ENCODE measurements at places on chromosomes 3 and 15.
A peak's percentile ranks its signal among the peaks of the same experiment; 100 is the strongest.

GRCh38 chr3:134338516-134339261 is 35.6 kb downstream of the AMOTL2 start:
- no peak for DNase-seq

DNA sequence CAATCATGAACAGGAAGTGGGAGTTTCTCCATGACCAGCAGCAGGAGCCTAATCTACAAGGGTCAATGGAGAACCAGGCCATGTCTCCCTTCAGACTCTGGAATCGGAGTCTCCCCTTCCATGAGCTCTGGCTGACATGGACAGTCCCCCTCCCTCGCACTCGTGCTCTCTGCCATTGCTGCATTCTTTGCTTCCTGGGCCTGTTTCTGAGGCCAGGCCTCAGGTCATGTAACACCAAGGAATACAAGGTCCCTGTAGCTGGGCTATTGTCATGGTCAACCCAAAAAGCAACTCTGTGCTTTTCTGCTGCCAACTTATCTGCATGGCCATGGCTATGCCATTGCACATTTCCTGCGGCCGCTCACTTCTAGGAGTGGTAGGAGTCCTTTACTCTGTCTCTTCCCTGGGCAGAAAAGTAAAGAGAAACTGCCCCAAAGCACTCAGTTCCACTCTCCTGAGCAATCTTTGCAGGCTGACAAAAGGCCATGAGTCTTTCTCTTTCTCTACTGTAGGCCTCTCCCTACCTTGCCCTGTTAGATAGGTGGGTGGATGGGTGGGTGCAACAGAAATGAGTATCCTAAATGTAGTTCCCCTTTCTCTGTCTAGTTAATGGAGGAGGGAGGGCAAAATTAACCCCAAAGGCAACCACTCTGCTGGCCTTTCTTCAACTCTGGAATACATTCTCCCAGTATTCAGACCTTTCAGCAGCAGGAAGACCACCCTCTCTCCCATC is 40.8 kb upstream of the PROK2 start:
- DNase-seq: no peak

DNA sequence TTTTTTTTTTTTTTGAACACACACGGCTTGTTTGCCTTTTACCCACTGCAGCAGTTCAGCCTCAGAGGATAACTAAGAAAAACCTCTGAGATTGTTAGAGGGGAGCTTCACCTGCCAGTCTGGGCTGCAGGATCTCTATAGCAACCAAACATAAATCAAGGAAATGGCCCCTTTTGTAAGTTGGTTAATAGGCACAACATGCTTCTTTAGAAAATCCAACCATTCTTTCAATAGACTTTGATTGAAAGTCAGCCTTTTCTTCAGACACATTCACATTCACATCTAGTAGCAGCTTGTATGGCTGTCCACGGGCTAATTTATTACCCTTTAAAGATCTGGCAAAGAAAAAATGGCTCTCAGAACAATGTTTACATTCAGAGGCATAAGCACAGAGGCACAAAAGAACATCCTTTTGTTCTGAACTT is 136.6 kb upstream of the RARB start:
- DNase-seq: no peak

GRCh38 chr3:25895031-25895430 is 105.1 kb downstream of the OXSM start:
- DNase-seq: peak; percentile 7

- peak; percentile 60 for DNase-seq
Measured at GRCh38 chr3:150421799-150422548, 13.9 kb downstream of the TSC22D2 start.

DNA sequence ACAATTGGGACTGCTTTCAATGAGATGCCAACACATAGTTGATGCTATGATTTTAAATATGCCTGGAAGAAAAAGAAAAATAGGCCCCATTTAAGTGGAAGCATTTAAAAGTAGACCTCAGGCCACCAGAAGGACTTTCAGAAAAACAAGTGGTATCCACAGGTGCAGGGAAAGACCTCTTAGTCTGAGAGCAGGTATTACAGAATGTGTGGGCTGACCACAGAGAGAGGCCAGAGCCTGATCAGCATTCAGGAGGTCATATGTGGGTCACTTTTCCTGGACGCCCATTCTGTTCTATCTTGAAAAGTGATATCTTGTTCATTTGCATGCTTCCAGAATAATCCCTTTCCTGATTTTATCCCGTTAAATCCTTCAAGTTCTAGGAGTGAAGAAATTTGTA is 95.5 kb downstream of the GABRG3 start:
- no peak for DNase-seq

GRCh38 chr3:127748754-127749327 is 73.5 kb downstream of the MGLL start:
- DNase-seq: no peak

- DNase-seq: no peak
Measured at GRCh38 chr15:74235962-74236361, at the start of gene CCDC33. Gene CCDC33 (plus strand): TSS chr15:74236326. CDS start chr15:74236720, 394 bp downstream.

DNA sequence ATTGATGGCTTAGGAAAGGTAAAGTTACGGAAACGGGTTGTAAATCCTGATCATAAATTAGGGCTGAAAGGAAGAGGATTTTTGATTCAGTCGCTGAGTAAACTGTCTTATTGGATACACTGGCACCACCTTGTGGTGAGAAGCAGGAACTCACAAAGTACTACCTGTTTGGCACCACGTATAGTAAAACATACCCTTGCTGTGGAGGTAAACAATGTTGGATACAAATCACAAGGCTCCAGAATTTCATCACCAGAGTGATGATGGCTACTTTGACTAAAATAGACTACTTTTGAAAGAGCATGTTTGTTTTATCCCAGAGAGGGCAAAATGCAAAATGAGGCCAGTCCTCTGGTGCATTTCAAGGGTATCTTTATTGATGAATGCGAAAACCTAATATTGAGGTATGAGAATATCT is 216.9 kb downstream of the IGSF11 start:
- peak; percentile 23 for DNase-seq

- DNase-seq: no peak
Measured at GRCh38 chr3:100209948-100210771, 50.6 kb upstream of the TBC1D23 start.

DNA sequence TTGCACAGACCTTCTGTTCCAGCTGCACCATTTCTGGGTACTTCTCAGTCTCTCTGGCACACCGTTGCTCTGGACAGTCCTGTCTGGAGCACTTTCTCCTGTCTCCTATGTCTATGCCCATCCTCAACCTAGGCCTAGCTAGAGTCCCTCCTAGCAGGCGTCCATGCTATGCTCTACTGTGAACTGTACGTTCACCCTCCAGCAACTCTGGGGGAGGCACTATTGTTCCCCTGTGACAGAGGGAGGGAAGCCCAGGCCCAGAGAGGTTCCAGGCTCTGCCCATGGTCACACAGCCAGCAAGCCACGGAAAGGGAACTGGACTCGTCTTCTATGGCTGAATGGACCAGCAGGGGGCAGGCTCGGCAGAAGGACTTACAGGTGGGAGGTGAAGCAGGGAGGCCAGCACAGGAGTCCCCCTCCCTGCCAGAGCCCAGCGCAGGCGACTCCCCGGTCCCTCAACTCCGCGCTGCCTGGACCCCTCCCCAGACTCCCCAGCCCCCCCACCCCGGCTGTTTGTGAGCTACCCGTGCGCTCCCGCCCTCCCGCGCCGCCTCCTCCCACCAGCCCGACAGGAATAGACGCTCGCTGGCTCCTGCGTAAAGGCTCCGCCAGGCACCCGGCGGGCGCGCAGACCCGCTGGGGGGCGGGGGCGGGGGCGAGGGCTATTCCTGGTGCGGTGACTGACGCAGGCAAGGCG is 1.7 kb upstream of the LINGO1 start:
- peak; percentile 22 for DNase-seq

GRCh38 chr15:49919034-49919433 is 200.0 kb downstream of the ATP8B4 start:
- no peak for DNase-seq

DNA sequence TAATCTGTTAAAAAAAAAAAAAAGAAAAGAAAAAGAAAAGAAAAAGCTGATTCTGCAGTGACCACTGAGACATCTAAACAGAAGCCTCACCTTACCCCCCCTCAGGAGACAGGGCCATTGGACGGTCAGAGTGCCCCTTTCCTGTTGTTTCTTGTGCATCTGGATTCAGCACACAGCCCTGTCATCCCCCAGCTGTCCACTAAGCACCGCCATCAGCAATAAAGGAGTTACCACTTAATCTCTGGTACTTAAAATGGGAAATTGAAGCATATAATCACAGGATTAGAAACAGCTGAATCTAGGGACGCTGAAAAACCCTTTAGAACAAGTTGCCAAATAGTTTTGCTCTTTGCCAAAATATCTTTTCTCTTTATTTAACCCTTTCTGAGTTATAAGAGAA is 62.5 kb downstream of the TRIM69 start:
- no peak for DNase-seq

DNA sequence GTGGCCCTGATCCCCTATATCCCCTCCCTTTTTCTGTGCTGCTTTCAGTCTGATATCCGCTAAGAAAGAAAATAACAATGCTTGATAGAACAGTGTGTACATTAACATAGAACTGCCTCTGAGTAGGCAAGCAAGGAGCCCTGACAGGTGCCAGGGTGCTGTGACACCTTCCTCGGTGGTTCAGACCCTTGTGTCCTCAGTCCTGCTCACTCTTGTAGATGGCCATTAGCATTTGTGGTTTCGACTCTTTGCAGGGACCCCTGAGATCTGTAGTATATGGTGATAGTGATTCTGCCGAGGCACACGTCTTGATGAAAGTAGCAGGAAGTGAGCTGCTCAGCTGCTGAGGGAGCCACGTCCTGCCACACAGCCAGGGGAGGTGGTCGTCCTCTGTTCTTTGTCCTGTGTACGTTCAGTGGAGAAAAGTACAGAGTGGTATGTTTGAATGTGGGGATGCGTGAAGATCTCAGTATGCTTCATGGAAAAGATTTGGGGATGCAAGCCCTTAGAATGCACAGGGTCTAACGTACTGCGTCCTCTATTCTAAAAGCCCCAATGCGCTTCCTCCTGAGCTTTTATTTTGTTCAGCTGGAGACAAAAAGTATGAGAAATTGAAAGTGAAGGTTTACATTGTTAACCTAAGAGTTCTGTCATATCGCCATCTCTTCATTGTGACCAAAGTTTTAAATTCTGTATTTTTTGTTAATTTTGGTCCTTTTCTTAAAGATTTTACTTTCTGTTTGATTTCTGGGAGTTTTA is 35.4 kb downstream of the PXYLP1 start:
- DNase-seq: no peak

DNA sequence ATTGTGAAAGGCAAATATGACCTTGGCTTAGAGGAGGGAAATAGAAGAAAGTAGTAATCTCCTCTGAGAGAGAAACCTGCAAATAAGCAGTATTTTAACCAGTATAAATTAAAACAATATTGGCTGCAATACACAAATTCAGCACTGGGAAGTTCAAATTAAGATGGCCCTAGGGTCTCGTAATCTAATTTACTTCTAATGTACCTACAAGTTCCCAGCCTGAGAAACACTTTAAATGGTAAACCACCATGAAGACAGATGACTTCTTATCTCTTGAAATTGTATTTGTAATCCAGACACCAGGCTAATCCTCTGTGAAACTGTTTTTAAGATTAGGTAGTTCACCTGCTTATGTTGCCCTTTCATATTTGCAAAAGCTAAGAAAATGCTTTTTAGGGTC is 199.7 kb downstream of the CADPS start:
- no peak for DNase-seq

GRCh38 chr3:126606001-126606400 is 47.3 kb upstream of the C3orf22 start:
- no peak for DNase-seq

DNA sequence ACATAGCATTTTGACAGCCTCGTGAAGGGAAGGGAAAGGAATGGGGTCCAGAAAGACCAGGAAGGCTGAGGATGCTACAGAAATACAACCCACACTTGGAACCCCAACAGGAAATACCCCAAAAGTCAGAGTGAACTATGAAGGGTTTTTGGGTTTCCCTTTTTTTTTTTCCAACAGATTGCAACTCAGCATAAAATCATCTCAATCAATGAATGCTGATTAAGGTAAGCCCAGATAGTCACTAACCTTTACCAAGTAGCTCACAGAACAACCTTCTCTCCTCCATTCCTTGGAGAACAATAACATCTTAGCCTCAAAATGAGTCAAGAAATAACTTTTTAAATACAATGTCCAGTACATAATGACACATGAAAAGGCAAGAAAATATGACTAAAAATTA is 93.7 kb upstream of the OCA2 start:
- no peak for DNase-seq

GRCh38 chr15:99741835-99742234 is 8.6 kb upstream of the LYSMD4 start:
- no peak for DNase-seq

DNA sequence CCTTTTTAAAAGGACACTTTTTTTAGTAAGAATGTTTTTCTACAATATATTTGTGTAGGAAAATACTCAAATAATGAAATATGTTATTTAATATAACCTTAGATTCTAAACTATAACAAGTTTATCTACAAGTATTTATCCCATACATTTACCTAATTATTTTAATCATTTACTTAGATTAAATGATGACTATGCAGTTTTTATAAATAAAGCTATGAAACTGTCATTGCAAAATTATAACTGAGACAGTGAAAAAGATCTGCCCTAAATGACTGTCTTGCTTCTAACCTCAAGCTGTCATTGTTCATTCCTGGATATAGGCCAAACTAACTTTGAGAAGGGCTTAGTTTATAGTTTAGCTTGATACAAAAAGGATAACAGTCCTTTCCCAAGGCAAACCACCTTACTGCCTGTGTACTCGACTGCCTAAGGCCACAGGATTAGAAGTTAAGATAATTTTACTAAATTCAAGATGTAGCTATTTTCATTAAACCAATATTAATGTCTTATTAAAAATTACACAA is 84.1 kb downstream of the GLDN start:
- DNase-seq: no peak

- DNase-seq: no peak
Measured at GRCh38 chr3:188746291-188746783, 425.4 kb upstream of the TPRG1 start.

DNA sequence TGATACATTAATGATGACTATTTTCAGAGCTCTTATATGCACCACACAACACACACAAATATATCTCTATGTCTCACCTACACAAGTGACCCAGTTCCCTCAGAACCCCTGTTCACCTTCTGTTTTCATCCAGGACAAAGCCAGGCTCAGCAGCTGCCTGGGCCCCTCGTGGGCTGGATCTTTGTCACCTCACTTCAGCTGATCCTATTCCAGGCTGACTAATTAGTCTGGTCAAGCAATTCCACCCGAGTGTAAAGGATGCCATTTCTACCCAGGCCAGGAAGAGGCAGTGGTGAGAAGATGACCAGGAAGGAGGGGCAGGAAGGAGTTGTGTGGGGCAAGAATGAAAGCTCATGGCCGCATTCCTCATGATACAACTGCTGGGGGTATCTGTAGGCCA is 62.3 kb downstream of the DHX30 start:
- no peak for DNase-seq

DNA sequence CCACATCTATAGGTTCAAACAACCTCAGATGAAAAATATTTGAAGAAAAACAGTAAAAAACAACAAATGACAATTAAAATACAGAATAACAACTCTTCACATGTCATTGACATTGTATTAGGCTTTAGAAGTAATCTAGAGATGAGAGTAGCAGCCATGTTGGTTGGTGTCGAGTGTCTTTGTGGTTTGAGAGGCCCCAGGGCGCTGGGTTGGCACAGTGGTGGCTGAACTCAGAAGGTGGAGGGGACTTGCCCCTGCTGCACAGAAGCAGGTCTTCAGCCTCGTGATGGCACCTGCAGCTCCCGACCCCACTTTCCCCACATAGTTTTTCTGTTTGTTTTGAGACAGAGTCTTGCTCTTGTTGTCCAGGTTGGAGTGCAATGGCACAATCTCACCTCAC is 187.2 kb downstream of the OSBPL10 start:
- no peak for DNase-seq

GRCh38 chr3:24174614-24175013 is 229.5 kb downstream of the NR1D2 start:
- no peak for DNase-seq

Data from astrocyte (in vitro differentiated cells and primary cell).